SHP77 treated with DMSO at 0.1 percent for 48 hours (cell line): ENCODE measurements at places on chromosomes 6 and 20.
A peak's percentile ranks its signal among the peaks of the same experiment; 100 is the strongest.

- DNase-seq: peak; percentile 38
Observed at GRCh38 chr20:3250091-3250504, 11.1 kb upstream of the SLC4A11 start.

- DNase-seq: no peak
Observed at GRCh38 chr6:43283905-43284304, 14.2 kb upstream of the SLC22A7 start.

- no peak for DNase-seq
Observed at GRCh38 chr6:42279144-42279781, 61.6 kb upstream of the MRPS10 start.

- no peak for DNase-seq
Observed at GRCh38 chr20:11966186-11966585, 48.5 kb downstream of the BTBD3 start.

- no peak for DNase-seq
Observed at GRCh38 chr6:25013246-25013645, 77.5 kb upstream of the RIPOR2 start.

- DNase-seq: no peak
Observed at GRCh38 chr20:3405696-3406358, 1.6 kb downstream of the DNAAF9 start.

DNA sequence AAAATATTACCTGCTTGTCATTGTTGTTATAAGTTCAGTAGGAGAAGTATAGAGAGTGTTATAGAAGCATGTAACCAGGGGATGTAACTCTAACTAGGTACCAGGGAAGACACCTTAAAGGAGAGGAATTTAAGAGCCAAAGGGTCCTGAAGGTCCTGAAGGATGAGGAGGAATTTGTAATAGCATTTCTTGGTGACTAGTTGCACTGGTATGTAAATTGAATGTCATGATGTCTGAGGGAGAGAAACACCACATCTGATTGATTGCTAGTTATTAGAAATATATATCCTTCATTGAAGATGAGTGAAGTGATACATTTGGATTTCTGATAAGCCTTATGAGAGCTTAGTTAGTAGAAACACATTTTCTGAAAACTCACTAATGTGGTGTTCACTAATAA is 643.8 kb downstream of the RFPL4B start:
- no peak for DNase-seq

DNA sequence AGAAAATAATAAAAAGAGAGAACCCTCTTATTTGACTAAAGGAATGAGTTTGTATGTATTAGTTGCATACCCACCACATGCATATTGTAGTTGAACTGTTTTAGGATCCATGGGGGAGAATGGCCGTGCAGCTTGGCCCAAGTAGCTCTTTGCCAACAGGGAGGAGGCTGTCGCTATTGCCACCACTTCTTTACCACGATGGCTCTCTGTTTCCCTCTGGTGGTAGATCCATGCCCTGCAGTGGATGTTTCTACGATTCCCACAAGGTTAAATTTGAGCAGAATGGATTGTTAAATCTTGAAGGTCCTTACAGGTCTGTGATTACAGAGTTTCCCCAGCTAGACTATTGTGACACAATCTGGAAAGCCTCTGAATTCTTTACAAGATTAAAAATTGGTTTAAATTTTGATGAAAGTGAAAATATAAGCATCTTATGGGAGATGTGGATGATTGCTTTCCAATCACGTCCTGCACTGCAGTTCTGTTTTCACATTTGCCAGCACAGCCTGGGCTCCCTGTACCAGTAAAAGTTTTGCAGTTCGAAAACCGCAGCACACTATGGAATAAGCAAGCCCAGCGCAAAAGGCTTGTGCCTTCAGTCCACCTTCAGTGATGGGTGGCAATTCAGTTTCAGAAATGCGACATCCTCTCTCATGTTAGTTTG is 34.4 kb upstream of the FNDC1 start:
- peak; percentile 39 for DNase-seq

DNA sequence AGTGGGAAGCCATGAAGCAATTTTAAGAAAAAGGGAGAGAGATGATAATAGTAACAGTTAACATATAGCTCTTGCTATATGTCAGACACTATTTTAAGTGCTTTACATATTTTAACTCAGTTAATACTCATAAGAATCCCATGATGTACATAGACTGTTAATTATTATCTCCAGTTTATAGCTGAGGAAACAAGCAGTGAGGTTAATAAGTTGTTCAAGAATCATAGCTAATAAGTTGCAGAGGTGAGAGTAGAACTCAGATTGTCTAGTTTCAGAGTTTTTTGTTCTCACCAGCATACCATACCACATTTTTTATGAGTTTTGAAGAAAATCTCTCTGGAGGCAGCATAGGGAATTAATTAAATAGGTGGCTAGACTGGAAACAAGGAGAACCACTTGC is 144.6 kb upstream of the MMS22L start:
- DNase-seq: no peak

GRCh38 chr20:528923-529604 is 14.5 kb downstream of the CSNK2A1 start:
- no peak for DNase-seq
